ENCODE measurements at places on chromosomes 4 and X.

- DNase-seq: no peak
Observed at GRCh38 chr4:118723369-118723768, 38.2 kb downstream of the METTL14 start.

- no peak for DNase-seq
Observed at GRCh38 chr4:61666244-61666643, 466.1 kb downstream of the ADGRL3 start.

- DNase-seq: no peak
Observed at GRCh38 chrX:29318012-29318411, 730.8 kb downstream of the IL1RAPL1 start.

DNA sequence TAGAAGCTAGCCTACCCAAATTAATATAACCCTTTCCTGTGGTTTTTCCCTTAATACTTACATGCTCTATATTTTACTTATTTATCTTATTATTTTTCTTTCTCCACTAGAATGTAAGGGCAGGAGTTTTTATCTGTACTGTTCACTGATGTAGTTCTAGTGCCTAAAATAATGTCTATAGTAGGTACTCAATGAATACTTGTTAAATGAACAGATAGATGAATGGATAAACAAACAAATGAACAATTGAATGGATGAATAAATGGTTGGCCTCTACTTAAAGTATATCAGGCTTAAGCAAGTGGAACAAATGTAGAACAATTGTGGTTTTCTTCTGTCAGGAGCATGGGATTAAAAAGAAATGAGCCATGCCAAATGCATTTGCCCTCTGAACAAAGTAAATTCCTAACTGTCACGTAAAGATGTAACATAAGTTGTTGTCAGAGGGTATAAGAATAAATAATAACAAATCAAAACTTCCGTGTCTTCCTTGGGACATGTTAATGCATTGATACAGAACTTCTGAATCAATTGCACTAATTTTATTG, 54.1 kb downstream of the SYTL5 start:
- no peak for DNase-seq

- no peak for DNase-seq
Observed at GRCh38 chr4:55124322-55125076, 896 bp downstream of the KDR start.

Data from stimulated activated naive CD4-positive, alpha-beta T cell (primary cell).